Activated T-cell treated with anti-CD3 and anti-CD28 coated beads for 48 hours (primary cell): ENCODE measurements at places on chromosomes 12 and 14.

DNA sequence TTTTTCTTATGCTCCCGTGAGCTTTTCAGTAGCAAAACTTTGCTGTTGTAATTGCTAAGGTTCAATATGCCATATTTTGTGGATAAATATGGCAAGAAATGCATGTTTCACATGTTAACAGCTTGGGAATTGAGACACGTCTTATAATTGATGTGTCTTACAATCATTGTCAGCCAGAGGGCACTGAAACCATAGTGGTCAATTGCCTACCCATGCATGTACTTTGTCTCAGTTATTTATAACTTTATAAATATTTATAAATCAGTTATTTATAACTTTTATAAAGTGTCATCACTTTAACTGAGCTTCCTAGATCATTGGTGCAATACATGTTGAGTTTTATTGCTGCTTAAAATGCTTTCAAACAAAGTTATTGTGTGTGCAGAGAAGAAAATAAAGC is 82.0 kb downstream of the CATSPERB start:
- DNase-seq, result no peak

GRCh38 chr12:29844667-29845066 is 60.9 kb upstream of the TMTC1 start:
- no peak for DNase-seq

- no peak for DNase-seq
Measured at GRCh38 chr14:60508707-60509437, at the start of gene SIX6. Gene SIX6, plus strand, starts transcription at chr14:60509146. Its CDS starts 253 bp downstream, at chr14:60509399.

DNA sequence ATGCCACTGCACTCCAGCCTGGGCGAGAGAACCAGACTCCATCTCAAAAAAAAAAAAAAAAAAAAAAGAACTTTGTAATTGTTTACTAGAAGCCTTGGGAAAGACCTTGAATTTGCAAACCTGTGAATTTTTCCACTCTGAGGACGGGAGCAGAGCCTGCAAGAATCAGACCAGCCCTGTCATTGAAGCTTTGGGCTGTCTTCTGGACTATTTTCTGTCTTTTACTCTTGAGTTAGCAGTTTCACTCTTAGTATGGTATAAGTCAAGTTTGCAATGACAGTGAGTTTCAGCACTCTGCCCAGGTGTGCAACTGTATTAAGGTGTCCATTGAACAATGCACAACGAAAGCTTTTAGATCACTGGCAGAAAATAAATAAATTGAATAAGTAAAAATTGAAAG is 81.4 kb upstream of the KRAS start:
- no peak for DNase-seq

GRCh38 chr14:68643673-68644072 is 149.2 kb downstream of the ZFP36L1 start:
- DNase-seq, result no peak

GRCh38 chr14:92458136-92459029 is 55.2 kb upstream of the RIN3 start:
- DNase-seq, result no peak

DNA sequence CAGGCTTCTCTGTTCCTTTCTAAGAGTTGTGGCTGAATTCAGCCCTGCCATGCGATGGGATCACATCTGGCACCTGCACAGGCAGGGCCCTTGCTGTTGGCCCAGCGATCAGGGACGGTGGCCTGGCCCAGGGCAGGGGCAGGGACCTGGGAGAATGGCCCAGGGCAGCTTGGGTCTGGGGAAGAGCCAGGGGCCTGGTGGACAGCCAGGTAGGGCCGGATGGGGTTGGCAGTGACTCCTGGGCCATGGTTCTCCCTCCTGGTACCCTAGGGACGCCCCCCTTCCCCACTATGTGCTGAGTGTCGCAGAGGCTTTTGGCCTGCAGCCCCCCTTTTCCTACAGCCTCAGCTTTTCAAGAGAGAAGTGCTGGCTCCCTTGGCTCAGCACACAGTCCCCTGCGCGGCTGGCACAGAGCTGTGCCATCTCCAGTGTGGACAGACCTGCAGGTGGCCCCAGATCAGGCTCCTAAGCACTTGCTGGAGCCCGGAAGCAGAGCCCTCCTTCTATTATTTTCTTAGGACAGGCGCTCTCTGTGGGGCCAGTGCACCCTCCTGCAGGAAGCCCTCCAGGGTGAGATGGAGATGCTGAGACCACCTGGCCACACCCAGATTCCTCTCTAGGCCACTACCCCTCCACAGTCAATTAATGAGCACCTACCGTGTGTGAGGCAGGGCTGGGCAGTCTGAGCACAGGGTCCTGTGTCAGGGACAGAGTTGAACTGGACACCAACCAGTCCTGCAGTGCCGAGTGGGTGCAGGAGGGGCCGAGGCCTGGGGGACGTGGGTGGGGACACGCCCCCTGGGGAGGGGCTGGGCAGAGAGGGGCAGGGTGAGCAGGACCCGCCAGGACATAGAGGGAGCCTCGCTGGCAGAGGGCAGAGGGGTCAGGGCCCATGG is 267.6 kb downstream of the ADGRD1 start:
- DNase-seq, result no peak
